ENCODE measurements at places on chromosomes 5 and 9.

DNA sequence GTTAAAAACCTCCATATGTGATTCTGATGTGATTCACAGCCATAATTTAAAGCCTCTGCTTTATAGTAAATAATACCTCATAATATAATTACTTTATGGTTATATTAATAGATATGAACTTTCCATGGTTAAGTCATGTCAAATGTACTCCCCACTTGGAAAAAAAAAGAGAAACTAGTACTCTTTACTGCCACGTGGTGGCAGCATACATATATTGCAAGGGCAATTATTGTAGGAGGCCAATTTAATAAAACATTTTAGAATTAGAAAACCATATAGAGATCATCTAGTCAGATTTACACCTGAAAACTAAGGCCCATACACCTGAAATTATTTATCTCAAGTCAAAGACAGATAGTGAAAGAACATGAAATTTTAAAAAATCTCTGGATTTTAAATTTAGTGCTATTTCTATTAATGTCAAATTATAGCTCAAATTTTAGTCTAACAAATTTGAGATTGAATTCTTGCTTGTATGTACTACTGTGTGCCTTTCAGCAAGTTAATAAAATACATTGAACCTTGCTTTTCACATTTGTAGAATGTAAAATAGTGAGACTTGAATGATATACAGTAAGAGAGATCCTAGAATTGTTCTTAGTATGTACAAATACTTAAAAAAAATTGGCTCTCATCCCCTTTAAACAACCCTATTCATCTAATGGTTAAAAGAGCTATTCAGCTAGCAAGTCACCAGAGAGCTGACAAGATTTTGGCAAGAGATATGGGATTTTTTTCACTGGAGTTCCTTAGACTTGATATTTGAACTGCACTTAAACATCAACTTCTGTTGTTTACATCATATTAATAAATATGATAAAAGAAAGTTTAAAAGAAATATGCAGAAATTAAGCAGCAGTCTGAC lies 603.8 kb downstream of the TLE4 start:
- no peak for DNase-seq

DNA sequence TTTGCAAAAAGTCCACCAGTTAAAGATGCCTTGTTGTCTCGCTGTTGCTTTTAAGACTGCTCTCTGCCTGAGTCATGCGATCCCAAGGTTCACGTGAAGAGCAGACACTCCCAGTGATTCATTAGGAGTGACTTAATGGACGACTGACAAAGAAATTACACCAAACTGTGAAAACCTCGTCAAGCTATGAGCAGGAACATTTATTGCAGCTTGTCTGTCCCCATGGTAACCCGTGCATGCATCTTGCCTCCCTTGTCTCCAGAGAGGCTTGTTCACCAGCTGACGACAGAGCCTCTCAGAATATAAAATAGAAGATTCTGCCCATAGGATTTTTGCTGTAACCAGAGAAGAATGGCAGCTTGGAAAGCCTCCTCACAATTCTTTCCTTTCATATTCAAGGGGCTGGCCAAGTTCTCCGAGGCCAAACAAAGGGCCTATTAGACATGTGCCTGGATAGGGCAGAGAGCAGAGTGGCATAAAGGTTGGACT lies 352.7 kb downstream of the SPOCK1 start:
- peak; percentile 52 for DNase-seq

- DNase-seq, result no peak
Measured at GRCh38 chr5:135715267-135716055, 119.0 kb upstream of the SLC25A48 start.

GRCh38 chr5:133844836-133845235 lies 123.6 kb downstream of the C5orf15 start:
- DNase-seq, result no peak

GRCh38 chr5:10741661-10742060 lies 19.4 kb downstream of the DAP start:
- DNase-seq, result no peak

- no peak for DNase-seq
Measured at GRCh38 chr5:169127431-169127830, 173.5 kb downstream of the SLIT3 start.

- DNase-seq, result no peak
Measured at GRCh38 chr9:33236571-33236970, 3.4 kb upstream of the SPINK4 start.

- no peak for DNase-seq
Measured at GRCh38 chr5:151492729-151493128, 45.3 kb downstream of the SLC36A1 start.

GRCh38 chr5:72720205-72720604 lies 96.3 kb upstream of the TNPO1 start:
- no peak for DNase-seq

GRCh38 chr9:69357030-69357775 lies 32.2 kb downstream of the ENTREP1 start:
- DNase-seq, result no peak

DNA sequence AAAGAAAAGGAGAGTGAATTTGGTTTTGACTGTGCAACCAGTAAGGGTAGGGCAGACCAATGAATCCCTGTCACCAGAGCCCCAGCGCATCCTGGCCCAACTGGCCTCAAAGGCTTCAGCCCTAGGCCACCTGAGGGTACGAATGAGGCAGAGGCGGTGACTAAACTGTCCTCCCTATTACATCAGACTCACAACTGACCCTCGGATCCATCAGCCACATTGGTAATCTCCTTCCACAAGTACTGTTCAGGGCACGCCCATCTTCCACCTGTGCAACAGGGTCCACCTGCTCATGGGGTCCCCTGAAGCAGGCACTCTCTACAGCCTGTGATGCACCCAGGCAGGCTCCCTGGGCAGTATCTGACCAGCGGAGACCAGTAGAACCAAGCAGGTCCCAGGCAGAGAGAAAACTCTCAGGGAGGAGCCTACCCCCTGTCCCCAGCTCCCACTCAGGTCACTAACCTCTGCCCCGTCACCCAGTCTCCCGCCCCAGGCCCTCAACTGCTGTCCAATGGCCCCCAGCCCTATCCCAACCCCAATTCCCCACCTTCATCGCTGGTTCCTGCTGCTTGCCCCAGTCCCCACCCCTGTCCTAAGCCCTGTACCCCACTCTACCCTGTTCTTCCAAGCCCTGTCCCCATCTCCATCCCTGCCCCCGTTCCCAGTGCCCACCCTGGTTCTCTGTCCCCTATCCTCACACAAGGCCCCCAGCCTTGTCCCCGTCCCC lies 904 bp downstream of the EDF1 start:
- DNase-seq, result no peak

DNA sequence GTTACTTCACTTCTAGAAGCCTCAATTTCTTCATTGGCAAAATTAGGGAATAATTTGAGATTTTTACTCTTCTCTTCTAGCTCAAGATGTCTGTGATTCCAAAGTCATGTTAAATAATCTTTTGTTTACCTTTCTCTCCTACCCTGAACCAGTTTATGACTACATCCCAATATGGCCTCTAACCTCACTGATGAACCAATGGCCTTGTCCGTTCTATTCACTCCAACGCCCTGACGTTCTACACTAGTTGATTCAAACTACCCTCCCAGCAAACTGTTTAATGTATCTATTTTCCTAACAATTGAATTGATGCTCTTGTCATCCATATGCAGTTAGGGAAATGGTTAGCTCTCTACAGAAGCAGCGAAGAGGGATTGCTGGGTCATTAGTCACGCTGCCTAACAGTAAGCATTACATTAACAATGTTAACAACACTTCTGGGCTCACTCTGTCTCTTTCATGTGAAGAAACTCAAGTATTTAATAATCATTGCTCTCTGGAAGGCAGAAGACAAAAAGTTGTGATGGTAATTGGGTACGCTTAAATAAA lies 38.0 kb downstream of the RAPGEF1 start:
- DNase-seq, result no peak

GRCh38 chr9:113640418-113640817 lies 176.9 kb downstream of the RGS3 start:
- DNase-seq, result no peak

DNA sequence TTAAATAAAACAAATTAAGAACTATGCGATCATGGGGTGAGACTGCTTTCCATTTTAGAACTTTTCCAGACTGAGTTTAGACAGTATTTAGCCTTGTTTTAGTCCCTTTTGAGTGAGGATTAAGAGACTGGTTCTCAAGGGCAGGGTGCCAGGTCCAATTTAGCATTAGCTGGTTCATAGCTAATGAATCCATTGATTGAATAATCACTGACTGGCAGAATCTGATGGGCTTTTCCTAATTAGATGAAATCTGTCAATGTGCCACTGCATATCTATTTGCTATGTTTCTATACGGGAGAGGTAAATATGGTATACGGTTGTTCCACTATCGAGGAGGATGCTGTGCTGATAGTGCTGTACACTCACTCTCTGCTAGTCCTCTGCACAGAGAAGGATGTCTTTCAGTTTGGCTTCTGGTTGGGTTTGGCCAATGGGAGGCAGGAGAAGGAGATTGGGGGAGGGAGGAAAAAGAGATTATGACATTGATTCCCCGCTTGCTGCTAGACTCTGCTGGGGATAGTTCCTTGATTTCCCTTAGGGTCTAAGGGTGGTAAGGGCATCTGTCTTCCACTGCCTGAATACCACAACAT lies 496.6 kb downstream of the CTNND2 start:
- no peak for DNase-seq

DNA sequence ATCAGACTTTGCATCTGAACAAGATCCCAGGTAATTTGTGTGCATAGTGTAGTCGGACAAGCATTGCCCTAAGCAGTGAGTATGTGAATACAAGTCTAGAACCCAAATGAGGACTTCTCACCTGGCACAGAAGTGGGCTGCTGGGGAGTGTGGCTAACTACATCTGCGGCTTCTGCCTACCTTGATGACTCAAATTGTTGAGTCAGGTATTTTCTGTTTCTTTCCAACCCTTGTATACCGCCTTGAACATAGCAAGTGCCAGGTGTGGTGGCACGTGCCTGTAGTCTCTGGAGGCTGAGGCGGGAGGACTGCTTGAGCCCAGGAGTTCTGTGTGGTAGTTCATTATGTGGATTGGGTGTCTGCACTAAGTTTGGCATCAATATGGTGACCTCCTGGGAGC lies 7.9 kb upstream of the JADE2 start:
- DNase-seq, result no peak

- DNase-seq, result no peak
Measured at GRCh38 chr5:143206196-143207053, 197.1 kb downstream of the NR3C1 start.

DNA sequence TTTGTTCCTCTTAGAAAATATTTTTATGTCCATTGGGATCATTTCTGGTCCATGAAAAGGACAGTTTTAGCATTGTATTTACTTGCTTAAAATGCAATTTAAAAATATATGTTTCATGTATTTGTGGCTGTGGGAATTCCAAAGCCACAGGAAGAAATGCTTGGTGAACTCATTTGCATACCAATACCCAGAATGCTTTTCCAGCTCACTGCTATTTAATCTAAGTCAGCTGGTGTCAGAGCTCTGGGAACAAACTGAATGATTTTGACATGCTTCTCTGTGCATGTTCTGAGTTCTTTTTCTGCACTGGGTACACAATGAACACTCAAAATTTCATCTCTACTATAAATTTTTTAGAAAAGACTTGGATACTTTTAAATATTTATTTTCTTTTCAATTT lies 482.8 kb upstream of the ARRDC3 start:
- no peak for DNase-seq

- no peak for DNase-seq
Measured at GRCh38 chr9:94630833-94631232, 8.5 kb downstream of the FBP1 start.

- no peak for DNase-seq
Measured at GRCh38 chr5:88262116-88262515, 6.5 kb downstream of the TMEM161B start.

DNA sequence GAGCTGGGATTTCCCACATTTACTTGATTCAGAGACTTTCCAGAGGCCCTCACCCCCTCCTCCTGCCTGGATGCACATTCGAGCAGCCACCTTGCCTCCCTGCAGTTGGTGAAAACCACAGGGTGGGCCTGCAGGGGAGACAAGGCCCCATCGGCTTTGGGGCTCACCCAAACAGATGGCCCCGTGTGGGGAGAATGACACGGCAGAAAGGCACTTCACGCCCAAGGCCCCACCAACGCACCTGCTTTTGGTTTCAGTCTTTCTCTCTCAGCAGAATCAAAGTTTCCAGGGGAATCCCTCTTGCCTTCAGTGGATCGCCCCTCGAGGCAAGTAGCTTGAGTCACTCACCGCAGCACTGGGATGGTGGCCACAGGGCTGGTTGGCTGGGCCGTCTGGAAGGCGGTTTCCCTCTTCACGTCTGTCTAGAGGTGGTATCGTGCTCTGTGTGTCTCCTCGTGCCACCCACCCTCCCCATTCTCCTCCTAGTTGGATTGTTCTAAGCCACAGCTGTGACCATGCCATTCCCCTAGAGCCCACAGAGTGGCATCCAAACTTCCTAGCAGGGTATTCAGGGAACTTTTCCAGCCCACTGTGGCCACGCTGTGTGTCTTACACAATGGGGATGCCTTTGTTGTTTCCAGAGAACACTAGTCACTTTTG lies 31.8 kb downstream of the SEC61B start:
- DNase-seq, result no peak

DNA sequence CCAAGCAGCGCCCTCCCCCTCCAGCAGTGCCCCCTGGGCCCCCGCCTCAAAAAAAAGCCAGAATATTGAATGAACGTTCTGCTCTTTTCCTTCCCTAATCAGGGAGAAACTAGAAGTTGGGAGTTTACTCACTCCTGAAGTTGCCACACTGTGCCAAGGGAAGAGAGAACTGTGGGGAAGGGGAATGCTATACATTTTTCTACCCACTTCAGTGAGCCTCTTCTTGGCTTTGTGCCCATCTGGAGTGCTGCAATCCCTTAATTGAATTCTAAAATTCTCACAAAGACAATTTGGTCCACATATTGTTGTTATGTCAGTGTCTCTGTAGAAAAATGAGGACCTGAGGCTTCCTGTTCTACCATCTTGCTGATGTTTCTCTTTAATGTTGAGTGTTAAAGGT lies 443.7 kb downstream of the DIRAS2 start:
- no peak for DNase-seq

- DNase-seq, result no peak
Measured at GRCh38 chr5:156366521-156366920, 39.6 kb downstream of the SGCD start.

DNA sequence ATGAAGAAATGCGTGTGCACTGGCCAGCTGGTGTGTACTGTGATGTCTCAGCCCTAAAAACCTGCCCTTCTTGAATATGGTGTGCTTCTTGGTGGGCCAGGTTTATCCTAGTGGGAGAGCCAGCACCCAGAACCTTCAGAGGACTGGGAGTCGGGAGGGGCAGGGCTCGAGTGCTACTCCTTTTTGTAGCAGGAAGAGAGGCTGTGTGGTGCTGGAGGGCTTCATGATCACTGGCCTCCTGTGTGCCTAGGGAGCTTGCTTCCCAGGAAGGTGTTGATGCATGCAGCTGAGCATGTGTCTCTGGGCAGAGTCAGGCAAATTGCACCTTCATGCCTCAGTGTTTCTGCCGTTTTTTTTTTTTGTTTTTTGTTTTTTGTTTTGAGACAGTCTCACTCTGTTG lies 20.0 kb downstream of the PHF2 start:
- no peak for DNase-seq

GRCh38 chr9:116656977-116657376 lies 30.1 kb upstream of the TRIM32 start:
- DNase-seq, result no peak

DNA sequence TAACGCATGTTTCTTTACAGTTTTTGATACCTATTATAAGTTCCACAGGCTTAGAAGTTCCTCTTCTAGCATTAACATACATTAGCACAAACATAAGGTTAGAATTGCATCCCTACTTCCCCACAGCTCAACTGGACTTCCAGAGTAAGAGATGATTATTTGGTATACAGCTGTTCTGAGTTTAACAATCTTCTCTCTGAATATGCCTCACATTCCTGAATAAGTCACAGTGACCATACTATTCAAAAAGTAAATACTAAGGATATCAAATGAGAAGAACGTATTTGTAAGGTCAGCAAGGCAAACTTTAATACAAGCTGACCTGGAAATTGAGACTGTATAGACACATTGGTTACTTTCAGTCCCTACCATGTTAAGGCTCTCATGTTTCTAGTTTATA lies 21.3 kb downstream of the NR6A1 start:
- no peak for DNase-seq
